ENCODE measurements at places on chromosomes 4 and X. TPM values are rescaled to one million over a fixed set of nuclear protein-coding genes. Genes with fewer than 3 reads are reported as not detected.

DNA sequence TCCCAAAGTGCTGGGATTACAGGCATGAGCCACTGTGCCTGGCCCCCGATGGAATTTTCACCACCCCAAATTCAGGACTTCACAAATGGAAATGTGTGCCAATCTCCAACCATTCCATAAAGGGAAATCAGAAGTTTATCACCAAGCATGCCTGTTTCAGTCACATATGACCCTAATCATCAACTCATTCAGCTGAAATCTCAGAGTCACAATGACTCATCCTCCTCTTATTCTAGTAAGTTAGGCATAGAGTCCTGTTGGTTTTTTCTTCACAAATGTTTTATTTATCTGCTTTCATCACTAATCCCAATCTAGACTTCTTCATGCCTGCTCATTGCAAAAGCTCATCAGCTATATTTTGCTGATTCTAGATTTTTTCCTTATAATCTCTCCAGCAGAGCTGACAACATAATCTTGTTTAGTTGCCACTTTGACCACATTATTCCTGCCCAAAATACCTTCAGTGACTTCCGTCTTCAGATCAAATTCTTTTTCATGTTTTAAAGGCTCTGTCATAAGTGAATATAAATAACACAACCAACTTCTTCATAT lies 83.3 kb downstream of the SLC7A11 start:
- DNase-seq, result no peak

- DNase-seq, result no peak
These were observed 113.0 kb downstream of the AMELX start for GRCh38 chrX:11406109-11406765.

GRCh38 chr4:87749883-87750282 lies 49.5 kb upstream of the IBSP start:
- DNase-seq, result no peak

GRCh38 chr4:109682875-109683274 lies 20.4 kb downstream of the CASP6 start:
- DNase-seq, result no peak

MAGEA11 gene
- total RNA-seq, result not detected

USP26 gene
- total RNA-seq, result not detected

FAM200B gene
- 23.1 TPM for total RNA-seq
